PC-3 (cell line): ENCODE measurements at places on chromosomes 13 and 19. TPM values are rescaled to one million over a fixed set of nuclear protein-coding genes. Genes with fewer than 3 reads are reported as not detected.

Gene CD22
- total RNA-seq, result 0.07 TPM in 1 of 2 replicates, not detected in the other

Gene RBM42
- total RNA-seq, result 81.6 and 126 TPM in 2 replicates

Gene METTL21C
- total RNA-seq, result not detected in 2 replicates

Gene LINGO3
- total RNA-seq, result 0.58 TPM in 1 of 2 replicates, not detected in the other

DNA sequence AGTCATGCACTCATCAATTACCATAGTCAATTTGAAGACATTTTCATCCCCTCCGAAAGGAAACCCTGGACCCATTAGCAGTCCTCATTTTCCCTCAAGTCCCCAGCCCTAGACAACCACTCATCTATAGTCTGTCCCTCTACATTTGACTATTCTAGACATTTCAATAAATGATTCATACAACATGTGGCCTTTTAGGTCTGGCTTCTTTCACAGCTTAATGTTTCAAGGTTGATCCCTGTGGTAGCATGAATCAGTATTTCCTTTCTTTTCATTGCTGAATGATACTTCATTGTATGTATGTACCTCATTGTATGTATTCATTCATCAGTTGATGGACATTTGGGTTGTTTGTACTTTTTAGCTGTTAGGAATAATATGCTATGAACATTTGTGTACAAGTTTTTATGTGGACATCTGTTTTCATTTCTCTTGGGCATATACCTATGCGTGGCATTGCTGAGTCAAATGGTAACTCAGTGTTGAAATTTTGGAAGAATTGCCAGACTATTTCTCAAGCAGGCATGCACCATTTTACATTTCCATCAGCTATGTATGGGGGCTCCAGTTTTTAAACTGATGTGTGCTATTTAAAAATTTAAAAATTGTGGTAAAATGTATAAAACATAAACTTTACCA, 18.4 kb downstream of the SPATA13 start:
- DNase-seq, result peak; percentile 37

- DNase-seq, result no peak
Measured at GRCh38 chr13:74077375-74077774, 56.8 kb downstream of the KLF12 start.

DNA sequence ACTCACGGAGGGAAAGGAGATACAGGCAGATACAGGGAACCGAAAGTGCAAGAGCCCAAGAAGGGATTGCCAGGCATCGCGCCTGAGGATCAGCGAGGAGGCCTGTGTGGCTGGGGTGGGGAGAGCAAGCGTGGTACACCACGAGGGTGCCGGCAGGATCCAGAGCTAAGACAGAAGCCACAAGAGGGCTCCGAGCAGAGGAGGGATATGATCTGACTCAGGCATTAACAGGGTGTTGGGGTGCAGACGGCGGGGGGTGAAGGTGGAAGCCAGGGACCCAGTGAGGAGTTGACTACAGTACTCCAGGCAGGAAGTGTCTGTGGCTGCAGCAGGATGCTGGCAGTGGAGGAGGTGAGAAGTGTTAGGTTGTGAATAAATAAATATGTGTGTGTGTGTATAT, 5.4 kb upstream of the PPP1R37 start:
- DNase-seq, result no peak

DNA sequence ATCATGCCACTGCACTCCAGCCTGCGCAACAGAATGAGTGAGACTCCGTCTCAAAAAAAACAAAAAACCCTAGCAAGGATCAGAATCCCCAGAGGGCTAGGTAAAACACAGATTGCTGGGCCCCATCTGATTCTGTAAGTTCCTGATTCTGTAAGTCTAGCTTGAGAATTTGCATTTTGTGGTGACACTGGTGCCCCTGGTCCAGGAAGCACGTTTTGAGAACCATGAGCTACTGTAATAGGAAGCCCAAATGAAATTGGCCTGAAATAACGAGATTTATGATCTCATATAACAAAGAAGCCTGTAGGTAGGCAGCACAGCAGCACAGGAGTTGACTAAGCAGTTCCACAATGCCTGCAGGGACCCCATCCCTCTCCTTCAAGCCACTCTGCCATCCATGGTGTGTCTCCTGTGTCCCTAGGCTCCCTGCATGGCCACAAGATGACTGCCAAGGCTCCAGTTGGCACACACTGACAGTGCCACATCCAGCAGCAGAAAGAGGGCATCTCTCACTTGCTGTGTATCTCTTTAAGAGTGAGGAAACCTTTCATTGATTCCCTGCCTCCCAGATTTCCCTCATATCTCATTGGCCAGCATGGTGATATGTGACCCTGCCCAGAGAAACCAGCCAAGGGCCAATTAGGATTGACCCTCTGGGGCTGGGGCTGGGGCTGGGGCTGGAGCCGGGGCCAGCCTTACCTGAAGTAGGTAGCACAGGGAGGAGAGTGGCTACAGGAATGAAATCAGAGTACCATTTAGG, 21.7 kb downstream of the SIPA1L3 start:
- DNase-seq, result no peak

DNA sequence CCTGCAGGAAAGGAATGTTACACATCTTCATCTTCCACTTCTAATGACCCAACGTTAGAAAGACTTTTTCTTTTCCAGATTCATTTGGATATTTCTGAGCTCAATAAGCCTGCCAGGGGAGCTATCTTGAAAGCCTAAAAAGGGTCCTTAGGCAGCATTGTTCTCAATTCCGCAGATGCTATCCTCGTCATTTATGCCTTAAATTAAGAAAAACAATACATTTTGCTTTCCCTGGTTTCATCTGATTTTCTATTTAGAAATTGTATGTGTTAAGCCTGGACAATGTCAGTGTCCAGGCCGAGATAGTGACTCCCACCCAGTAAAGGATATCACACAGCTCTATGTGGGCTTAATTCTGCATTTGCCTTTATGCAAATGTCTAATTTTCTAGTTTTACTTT, 721.3 kb downstream of the DIAPH3 start:
- no peak for DNase-seq

GRCh38 chr19:6693681-6694080, 23.7 kb upstream of the TNFSF14 start:
- DNase-seq, result no peak

- peak; percentile 15 for DNase-seq
Measured at GRCh38 chr19:17565611-17566010, 10.2 kb downstream of the COLGALT1 start.
